ENCODE measurements at places on chromosomes 12 and 14.

GRCh38 chr12:76909290-76909689, 30.5 kb upstream of the CSRP2 start:
- no peak for DNase-seq

DNA sequence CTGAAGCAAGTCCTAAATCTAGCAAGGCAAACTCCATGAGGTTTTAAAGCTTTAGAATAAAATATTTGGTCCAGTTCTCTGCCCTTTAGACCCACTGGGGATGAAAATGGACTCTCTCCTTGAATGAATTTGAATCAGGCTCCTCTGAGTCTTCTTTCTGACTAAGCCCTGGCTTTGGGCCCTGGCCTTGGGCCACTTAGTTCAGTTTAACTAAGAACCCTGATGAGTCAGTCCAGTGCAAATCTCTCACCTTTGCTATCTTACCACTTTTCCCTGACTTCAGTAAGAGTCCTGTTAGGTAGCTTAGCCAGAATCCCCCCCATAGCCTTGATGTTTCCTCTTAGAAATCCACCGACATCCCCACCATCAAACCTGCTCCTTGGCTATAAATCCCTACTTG, 427.5 kb downstream of the SNAPC1 start:
- DNase-seq = no peak

- no peak for DNase-seq
Measured at GRCh38 chr14:32327255-32327961, 1.7 kb upstream of the AKAP6 start.

DNA sequence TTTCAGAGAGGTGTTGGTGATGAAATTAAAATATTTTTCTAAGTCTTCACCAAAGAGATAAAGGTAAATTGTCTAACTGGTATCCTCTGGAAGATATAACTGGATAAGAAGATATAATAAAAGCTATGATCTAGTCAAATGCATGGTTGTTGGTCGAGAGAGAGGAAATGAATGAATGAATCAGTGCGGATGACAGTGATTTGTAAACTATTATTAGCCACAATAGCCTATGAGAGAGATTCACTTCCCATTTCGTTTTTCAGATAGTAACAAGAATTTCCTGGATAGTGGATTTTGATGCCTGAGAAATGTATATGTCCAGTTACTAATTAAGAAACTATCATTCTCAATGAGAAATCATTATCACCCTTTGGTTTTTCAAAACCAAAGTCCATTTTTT, 63.1 kb downstream of the HEATR5A start:
- no peak for DNase-seq

DNA sequence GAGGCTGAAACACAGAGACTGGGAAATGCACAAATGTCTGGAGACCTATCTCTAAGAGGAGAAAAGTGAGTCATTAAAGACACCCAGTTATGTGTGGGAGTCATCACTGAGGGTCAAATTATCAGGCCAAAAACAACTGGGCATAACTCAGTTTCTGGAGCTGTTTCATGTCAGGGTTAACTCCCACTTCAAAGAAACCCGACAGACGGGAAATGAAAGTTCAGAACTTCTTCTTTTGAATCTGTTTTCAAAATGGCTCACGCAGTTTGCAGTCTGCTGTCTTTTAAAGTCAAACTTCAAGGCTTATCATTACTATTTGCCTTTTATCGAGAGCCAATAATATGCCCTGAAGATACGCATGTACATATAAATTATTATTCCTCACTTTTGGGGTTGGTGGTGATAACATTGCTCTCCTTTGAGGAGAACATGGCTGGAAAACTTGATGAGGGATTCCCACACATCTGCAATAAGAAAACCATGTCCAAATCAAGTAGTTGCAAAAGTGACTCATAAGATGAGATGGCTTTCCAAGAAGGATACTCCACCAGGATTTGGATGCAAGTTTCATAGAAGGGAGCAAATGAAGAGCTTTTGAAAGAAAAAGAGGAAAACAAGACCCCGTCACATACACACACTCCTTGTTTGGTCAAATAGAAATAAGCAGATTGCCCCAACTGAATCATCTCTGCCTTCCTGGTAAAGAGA, 341.4 kb downstream of the ADAMTS20 start:
- no peak for DNase-seq

DNA sequence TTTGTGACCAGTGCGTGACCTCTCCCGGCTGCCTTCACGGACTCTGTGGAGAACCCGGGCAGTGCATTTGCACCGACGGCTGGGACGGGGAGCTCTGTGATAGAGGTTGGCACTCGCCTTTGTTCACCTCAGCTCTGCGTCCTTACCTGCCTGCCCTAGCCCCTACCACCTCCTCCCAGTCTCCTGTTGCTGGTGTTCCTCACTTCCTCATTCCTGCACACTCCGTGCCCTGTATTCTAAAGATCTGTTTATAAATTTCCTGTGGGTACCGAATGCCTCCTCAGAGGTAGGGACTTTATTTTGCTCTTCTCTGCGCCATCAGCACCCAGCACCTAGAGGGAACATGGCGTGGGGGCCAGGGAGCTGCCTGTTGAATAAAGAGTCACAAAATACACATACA, 2.3 kb downstream of the DLK1 start:
- no peak for DNase-seq

- DNase-seq = no peak
Measured at GRCh38 chr14:44609201-44609600, 102.1 kb upstream of the FSCB start.
